Glutamatergic neuron (in vitro differentiated cells): ENCODE measurements at places on chromosomes 3 and 15.

- no peaks in the 10 kb centered on the region for H3K36me3 ChIP-seq
- peaks cover 7% of the 10 kb centered on the region for H3K27me3 ChIP-seq
- H3K4me1 ChIP-seq, result peaks cover 55% of the 10 kb centered on the region
- no peak overlapping the region for H3K4me3 ChIP-seq
- DNase-seq, result no peak
These were observed 277.0 kb downstream of the RYR3 start for GRCh38 chr15:33587773-33588172.

GRCh38 chr3:114449271-114450007, 155.6 kb downstream of the TIGIT start:
- no peaks in the 10 kb centered on the region for H3K36me3 ChIP-seq
- H3K27me3 ChIP-seq, result no peaks in the 10 kb centered on the region
- H3K4me3 ChIP-seq, result no peak overlapping the region
- DNase-seq, result no peak
- peaks cover 15% of the 10 kb centered on the region for H3K4me1 ChIP-seq

DNA sequence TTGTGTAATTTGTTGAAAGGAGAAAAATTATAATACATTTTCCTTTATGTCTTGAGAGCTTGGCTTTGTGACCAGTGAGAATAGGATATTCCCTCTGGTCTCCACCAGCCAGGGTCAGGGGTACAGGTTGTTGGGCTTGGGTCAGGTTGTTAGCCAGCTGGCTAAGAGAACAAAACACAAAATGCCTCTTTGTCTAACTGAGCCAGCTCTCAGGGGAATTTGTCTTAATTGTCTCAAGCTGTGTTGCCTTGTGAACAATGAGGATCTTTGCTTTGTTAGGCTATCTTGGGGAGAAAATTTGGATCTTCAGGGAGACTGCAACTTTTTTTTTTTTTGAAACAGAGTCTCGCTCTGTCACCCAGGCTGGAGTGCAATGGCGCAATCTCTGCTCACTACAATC, 17.7 kb upstream of the GK5 start:
- H3K36me3 ChIP-seq, result peaks cover 8% of the 10 kb centered on the region
- peak overlapping the region; percentile 28 for H3K4me3 ChIP-seq
- DNase-seq, result no peak

GRCh38 chr3:193736616-193737015, 143.6 kb downstream of the OPA1 start:
- no peak overlapping the region for H3K4me3 ChIP-seq
- no peaks in the 10 kb centered on the region for H3K36me3 ChIP-seq
- peaks cover 7% of the 10 kb centered on the region for H3K4me1 ChIP-seq
- no peak for DNase-seq
- H3K27ac ChIP-seq, result no peak overlapping the region

DNA sequence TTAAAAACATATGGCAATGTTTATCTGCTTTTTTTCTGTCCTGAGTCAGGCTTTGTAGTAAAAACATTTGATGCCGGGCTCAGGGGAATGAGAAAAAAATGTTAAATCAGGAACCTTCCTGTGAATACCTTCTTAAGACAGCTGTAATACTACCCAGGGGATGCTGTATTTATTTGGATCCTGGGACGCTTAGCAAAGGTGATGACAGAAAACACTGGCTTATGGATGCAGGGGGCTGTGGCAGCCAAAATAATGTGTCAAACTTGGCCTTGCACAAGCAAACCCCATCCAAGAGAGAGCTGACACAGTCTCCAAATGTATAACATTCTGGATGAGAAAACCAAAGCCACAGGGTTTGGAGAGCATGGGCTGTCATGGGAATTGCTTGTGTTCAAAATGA, 438.2 kb upstream of the PROK2 start:
- no peak for DNase-seq
- no peak overlapping the region for H3K27ac ChIP-seq
- H3K36me3 ChIP-seq, result peaks cover 29% of the 10 kb centered on the region

GRCh38 chr3:135033737-135034136, 238.7 kb downstream of the EPHB1 start:
- H3K27me3 ChIP-seq, result peaks cover 3% of the 10 kb centered on the region
- no peaks in the 10 kb centered on the region for H3K36me3 ChIP-seq
- H3K4me1 ChIP-seq, result peaks cover 16% of the 10 kb centered on the region
- no peak for DNase-seq
- H3K4me3 ChIP-seq, result no peak overlapping the region

DNA sequence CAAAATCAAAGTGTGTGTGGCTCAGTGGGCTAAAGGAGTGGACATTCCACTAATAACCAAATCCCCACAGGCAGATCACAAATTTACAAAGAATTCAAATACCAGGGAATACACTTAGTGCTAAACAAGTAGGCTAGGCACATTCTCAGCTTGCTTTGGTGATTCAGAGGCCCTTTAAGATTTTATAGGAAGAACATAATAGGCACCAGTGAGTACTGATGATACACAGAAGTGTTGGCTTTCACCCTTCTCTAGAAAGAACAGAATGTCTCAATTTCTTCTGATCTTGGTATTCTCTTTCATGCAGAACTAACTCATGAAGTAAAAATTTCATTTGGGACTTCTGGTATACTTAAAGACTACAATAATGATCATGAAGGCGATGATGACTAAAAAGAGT, 55.0 kb downstream of the POLR2M start:
- H3K27me3 ChIP-seq, result peaks cover 3% of the 10 kb centered on the region
- H3K4me3 ChIP-seq, result no peak overlapping the region
- H3K36me3 ChIP-seq, result no peaks in the 10 kb centered on the region
- DNase-seq, result no peak
- H3K4me1 ChIP-seq, result no peaks in the 10 kb centered on the region

DNA sequence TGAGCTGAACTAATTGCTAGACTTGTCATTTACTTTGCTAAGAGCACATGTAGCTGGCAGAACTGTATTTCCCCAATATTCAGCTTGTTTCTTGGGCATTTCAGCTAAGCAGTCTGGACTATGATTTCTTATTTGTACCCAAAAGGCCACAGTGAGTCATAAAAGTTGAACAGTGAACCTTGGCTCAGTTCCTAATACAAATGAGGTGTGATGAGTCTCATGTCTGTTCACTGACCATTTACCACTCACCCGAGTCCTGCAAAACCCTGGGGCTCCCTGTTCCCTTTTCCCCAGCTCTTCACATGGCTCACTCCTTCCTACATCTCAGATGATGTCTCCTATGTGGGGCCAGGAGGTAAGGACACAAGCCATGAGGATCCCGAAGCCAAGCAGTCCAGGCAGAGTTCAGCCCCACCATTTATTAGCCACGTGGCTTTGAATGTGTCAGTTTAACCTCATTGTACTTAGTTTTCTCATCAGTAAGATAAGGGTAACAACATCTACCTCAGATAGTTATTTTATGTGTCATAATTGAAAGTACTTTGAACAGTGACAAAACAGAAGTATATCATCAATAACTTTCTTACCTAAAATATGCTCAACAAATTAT, 239.3 kb downstream of the IL5RA start:
- peaks cover 9% of the 10 kb centered on the region for H3K4me1 ChIP-seq
- H3K36me3 ChIP-seq, result no peaks in the 10 kb centered on the region
- DNase-seq, result no peak
- H3K4me3 ChIP-seq, result no peak overlapping the region
- H3K27ac ChIP-seq, result no peak overlapping the region
- H3K27me3 ChIP-seq, result peaks cover 3% of the 10 kb centered on the region

GRCh38 chr3:16254916-16255315, 9.8 kb downstream of the DPH3 start:
- no peak overlapping the region for H3K4me3 ChIP-seq
- no peaks in the 10 kb centered on the region for H3K36me3 ChIP-seq
- no peak for DNase-seq
- H3K4me1 ChIP-seq, result peaks cover 11% of the 10 kb centered on the region
- H3K27ac ChIP-seq, result no peak overlapping the region

DNA sequence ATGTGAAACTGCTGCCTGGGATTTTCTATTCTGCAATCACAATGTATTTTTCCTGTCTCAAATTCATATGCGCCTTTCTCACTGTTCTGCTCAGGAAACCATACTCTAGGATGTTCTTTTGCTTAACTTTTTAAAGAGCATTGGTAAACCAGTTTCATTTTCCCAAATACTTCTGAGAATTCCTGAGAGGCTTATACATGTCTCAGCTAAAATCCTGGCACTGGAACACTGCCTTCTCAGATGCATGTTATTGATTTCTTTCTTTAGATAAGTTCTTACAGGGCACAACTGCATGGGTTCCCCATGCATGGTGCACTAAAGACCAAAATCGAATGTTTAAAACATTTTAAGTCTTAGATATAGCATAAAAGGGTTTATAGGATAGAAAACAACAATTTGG, 178.3 kb upstream of the PLSCR5 start:
- no peaks in the 10 kb centered on the region for H3K36me3 ChIP-seq
- no peaks in the 10 kb centered on the region for H3K27me3 ChIP-seq
- DNase-seq, result no peak
- no peak overlapping the region for H3K27ac ChIP-seq
- H3K4me3 ChIP-seq, result no peak overlapping the region
- peaks cover 2% of the 10 kb centered on the region for H3K4me1 ChIP-seq

DNA sequence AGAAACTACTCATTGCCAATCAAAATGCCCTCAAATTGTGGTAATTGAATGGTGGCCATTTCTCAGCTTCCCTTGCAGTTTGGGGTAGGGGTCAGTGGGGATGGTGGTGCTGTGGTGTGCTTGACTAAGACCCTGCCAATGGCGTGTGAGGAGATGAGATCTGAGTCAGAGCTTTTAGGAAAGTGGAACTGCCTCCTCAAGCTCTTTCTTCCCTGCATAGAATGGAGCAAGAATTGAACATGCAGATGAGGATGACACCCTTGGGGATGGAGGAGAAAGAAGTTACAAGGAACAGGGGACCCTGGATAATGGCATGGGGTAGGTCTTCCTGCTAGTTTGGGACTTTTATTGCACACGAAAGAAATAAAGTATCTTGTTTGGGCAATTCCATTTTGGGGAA, 188.0 kb downstream of the PEX5L start:
- no peak overlapping the region for H3K4me3 ChIP-seq
- H3K27me3 ChIP-seq, result no peaks in the 10 kb centered on the region
- H3K4me1 ChIP-seq, result no peaks in the 10 kb centered on the region

GRCh38 chr3:185976977-185977678, 39.3 kb upstream of the TRA2B start:
- H3K27me3 ChIP-seq, result no peaks in the 10 kb centered on the region
- H3K27ac ChIP-seq, result no peak overlapping the region
- H3K4me3 ChIP-seq, result no peak overlapping the region
- no peaks in the 10 kb centered on the region for H3K36me3 ChIP-seq
- DNase-seq, result peak; percentile 91

DNA sequence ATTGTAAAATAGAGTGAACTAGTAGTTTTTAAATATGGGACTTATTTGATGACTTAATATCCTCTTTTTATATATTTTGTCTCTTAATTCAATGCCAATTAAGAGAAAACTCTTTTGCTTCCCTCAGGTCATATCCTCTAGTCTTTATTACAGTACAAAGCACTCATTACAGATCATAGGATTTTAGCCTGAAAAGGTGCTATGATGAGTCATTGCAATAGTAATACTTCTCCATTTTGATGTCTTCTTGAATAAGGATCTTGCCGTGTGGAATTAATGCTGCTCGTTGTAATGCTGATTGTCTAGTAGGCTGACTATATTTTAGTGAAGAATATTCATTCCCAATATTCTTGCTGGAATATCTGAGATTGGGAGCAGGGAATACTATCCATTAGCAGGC, 612.2 kb upstream of the GOLIM4 start:
- H3K4me3 ChIP-seq, result no peak overlapping the region
- H3K27me3 ChIP-seq, result no peaks in the 10 kb centered on the region
- H3K36me3 ChIP-seq, result no peaks in the 10 kb centered on the region
- no peaks in the 10 kb centered on the region for H3K4me1 ChIP-seq

DNA sequence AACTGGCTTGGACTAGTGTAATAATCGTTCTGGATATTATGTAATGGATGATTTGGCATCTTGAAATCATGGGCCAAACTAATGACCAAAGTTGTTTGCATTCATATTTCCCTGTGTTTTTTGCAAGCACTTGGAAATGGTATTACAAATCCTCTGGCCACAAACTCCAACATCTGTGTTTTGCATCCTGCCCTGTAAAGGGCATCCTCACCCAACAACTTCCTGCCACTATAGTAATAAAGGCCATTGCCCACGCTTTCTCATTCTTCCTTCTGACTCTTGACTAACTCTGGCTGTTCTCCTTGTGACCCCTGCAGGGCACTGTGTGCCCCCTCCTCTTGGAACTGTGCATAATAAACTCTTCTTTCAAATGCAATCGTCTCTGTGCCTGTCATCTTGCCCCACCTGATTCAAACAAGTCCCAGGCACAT, 25.4 kb upstream of the PSMD6 start:
- H3K36me3 ChIP-seq, result peaks cover 5% of the 10 kb centered on the region
- H3K27me3 ChIP-seq, result no peaks in the 10 kb centered on the region
- H3K27ac ChIP-seq, result no peak overlapping the region
- no peak overlapping the region for H3K4me3 ChIP-seq
- no peak for DNase-seq

DNA sequence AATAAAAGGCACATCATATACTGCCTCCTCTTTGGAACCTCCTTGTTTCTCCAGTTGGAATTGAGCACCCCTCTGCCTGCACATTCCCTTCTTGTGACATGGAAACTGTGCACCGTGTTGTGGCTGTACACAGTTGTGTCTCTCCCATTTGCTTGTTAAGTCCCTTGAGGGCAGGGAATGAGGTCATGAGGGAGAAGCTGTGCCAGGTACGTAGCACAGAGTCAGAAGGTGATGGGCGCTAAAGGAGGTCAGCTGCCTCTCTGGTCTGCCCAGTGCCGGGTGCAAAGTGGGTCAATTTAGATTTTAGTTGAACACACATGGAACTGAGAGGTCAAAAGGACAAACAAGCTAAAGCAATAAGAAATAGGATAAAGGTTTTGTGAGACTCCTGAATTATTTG, 124.4 kb downstream of the FAM43A start:
- no peak overlapping the region for H3K4me3 ChIP-seq
- H3K27ac ChIP-seq, result no peak overlapping the region
- no peak for DNase-seq
- H3K36me3 ChIP-seq, result peaks cover 8% of the 10 kb centered on the region

GRCh38 chr15:38085114-38085513, 150.7 kb downstream of the TMCO5A start:
- no peak overlapping the region for H3K4me3 ChIP-seq
- no peak for DNase-seq
- no peaks in the 10 kb centered on the region for H3K36me3 ChIP-seq
- no peak overlapping the region for H3K27ac ChIP-seq
- no peaks in the 10 kb centered on the region for H3K4me1 ChIP-seq

DNA sequence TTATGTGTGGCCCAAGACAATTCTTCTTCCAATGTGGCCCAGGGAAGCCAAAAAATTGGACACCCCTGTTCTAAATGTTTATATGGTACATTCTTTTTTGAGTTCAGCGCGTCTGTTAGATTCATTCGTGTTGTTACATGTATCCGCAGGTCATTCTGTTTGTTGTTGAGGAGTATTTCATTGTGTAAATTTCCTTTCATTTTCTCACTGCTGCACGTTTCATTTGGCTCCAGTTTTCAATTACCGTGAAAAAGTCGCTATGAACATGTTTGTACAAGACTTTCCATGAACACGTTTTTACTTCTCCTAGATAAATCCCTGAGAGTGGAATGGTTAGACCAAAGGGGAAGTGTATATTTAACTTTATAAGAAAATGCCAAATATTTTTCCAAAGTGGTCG, 7.5 kb upstream of the OPA1 start:
- H3K4me1 ChIP-seq, result no peaks in the 10 kb centered on the region
- no peaks in the 10 kb centered on the region for H3K36me3 ChIP-seq
- H3K27ac ChIP-seq, result no peak overlapping the region

GRCh38 chr15:38867556-38867955, 302.9 kb upstream of the RASGRP1 start:
- no peaks in the 10 kb centered on the region for H3K4me1 ChIP-seq
- H3K27ac ChIP-seq, result no peak overlapping the region
- H3K36me3 ChIP-seq, result no peaks in the 10 kb centered on the region

GRCh38 chr3:139774560-139775302, 97.0 kb upstream of the NMNAT3 start:
- DNase-seq, result peak; percentile 29
- no peak overlapping the region for H3K27ac ChIP-seq
- H3K4me1 ChIP-seq, result peaks cover 14% of the 10 kb centered on the region
- H3K27me3 ChIP-seq, result peaks cover 5% of the 10 kb centered on the region
- peaks cover 5% of the 10 kb centered on the region for H3K36me3 ChIP-seq
